ENCODE measurements at places on chromosomes 2 and 18.
A peak's percentile ranks its signal among the peaks of the same experiment; 100 is the strongest.

DNA sequence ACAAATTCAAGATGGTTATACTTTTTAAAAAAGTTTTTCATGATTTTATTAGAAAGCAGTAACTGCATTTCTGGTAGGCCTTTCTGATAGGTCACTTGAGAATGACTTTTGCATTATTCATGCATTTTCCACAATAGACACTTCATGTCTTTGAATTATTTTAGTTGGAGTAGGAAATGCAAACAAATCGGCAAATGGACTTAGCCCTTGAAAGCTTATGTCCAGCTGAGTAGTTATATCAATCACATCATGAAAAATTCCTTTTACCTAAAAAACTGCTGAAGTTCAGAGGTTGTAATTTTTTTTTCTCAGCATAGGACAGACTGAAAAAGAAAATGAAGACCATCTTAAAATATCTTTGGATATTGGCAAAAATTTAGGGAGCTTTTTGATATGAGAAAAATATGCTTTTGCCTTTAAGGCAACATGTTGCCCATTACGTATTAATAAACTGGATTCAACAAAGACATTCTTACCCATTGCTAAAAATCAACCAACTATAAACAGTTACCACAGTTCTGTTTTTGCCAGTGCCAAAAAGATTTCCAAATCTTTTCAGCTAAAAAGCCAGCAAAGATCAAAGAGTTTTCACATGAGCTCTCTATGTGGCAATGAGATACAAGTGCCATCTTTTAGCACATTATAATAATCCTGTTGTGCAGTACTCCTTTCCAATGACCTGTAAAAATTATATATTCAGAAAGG, 45.5 kb upstream of the FRZB start:
- no peak for DNase-seq

- no peak for DNase-seq
Measured at GRCh38 chr2:120468136-120468535, 122.2 kb downstream of the INHBB start.

DNA sequence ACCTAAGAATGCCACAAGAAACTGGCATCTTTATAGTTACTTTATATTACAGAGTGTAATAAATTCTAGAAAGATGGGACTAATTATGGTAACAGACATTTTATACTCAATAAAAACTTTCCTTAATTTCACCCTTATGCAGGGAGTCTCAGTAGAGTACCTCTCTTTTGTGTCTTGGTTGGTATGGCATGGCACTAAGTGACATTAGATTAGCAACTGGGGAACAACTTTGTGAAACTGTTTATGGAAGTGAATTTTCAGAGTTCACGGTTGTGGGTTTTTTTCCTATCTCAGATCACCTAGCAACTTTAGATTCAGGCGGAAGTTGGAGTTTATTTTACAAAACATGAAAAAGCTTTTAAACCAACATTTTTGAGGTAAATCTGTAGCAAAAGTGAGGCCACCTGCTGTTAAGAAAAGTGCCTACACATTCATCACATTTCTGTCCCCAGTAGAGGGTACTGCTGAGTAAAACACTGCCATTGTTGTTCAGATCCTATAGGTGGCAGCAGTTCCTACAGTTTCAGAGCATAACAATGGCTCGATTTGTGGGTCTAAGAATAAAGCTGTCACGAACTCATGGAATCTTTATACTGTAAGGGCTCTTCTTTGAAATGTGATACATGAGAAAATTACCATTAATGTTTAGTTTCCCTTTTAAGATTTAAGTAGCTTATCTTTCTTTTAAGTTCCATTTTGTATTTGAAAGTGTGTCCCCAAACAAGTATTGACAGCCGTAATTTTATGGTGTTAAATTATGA, 117.6 kb downstream of the CAMKMT start:
- DNase-seq = peak; percentile 29

DNA sequence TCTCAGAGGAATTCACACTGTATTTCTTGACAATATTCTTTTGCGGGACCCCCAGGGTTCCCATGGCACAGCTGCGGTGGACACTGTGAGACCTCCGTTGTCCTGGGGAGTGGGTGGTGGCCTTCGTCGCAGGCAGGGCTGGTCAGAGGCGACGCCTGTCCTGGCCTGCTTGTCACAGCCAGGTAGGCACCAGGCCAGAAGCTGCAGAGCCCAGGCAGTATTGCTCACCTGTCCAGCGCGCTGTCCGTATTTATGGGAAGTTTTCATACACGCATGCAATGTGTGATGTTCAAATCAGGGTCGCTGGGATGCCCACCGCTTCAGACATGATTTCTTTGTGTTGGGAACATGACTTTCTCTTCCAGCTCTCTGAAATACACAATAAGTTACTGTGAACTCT, 126.6 kb downstream of the RTP5 start:
- no peak for DNase-seq

GRCh38 chr2:169778446-169778845, 20.2 kb upstream of the SSB start:
- DNase-seq = no peak

- no peak for DNase-seq
Measured at GRCh38 chr2:37125416-37125815, 31.4 kb downstream of the EIF2AK2 start.

DNA sequence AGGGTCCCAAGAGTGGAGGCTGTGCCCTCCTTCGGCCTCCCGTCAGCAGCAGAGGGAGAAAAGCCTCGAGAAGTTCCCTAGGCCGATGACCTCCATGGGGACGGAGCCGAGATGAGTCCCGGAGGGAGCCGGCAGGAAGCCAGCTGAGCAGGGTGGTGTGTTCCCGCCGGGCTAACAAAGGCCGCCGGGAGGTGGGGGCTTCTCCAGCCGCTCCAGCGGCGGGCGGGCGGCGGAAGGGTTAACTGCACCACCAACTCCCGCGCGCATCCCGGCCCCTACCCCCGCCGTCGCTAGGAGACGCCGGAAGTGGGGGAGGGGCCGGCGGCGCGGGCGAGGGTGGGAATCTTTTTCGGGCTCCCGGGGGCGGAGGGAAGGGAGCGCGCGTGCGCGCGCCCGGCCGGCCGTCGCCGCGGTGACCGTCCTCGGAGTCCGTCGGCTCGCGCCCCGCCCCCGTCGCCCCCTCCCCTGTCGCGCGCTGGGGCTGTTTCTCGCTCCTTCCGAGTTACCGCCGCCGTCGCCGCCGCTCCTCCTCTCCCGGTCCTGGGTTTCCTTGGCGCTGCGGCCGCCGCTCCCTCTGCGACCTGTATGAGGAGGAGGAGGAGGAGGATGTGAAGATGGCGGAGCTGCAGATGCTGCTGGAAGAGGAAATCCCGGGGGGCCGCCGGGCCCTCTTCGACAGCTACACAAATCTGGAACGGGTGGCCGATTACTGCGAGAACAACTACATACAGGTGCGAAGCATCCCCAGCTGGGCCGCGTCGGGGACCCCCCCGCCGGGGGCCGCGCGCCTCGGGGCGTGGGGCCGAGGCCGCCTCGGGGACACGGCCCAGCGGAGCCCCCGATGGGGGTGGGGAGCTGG, at the start of gene ABI2:
ABI2 (plus strand) TSS at position 494 of the 859 bp plus-strand sequence; CDS start at position 615, 121 bp downstream.
- peak; percentile 73 for DNase-seq

DNA sequence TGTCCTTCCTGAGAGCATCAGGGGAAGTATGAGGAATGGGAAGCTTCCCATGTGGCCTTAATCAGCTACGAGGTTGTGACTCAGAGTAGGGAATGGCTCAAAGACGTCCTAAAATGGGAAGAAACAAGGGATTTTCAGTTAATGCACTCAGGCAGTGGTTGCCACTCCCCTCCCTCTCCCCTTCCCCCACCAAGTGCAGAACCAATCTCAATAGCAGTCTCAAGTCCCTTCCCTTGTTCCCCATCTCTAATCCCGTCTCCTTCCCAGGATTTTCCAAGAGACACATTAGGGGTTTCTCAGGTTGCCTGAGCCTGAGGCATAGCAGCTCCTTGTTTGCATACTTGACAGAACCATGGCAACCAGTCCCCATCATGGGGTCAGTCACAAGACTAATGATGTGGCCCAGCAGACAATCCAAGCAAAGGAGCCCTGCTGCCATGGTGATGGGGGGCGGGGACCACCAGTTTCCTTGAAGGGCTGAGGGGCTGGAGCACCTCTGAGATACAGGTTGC, 18.2 kb upstream of the RESP18 start:
- no peak for DNase-seq

GRCh38 chr2:195368249-195369217, 288.5 kb upstream of the SLC39A10 start:
- no peak for DNase-seq

GRCh38 chr18:48605408-48605845, 66.6 kb downstream of the CTIF start:
- DNase-seq = no peak

All from activated naive CD8-positive, alpha-beta T cell treated with anti-CD3 and anti-CD28 coated beads for 36 hours (primary cell).